ENCODE measurements at places on chromosomes 12 and 14.
A peak's percentile ranks its signal among the peaks of the same experiment; 100 is the strongest.

- DNase-seq: no peak
These were observed 116.8 kb downstream of the WIF1 start for GRCh38 chr12:65004270-65004669.

DNA sequence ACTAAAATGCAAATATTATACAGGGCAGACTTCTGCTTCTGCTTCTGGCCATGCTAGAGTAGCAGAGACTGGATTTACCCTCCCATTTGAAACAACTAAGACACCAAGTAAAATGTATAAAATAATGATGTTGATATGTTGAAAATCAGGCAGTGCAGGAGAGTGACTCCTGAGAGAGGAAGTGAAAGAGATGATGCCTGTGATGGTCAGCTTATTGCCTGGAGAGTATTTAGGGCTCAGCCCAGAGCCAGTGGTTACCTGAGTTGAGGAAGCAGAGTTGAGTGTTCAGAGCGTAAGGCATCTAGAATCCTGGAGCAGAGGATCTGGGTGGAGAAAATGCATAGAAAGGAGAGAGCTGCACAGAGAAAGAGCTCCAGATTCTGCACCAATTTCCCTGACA is 131.8 kb upstream of the C14orf180 start:
- no peak for DNase-seq

- DNase-seq: no peak
These were observed 26.2 kb upstream of the TRAF3 start for GRCh38 chr14:102751088-102751487.

DNA sequence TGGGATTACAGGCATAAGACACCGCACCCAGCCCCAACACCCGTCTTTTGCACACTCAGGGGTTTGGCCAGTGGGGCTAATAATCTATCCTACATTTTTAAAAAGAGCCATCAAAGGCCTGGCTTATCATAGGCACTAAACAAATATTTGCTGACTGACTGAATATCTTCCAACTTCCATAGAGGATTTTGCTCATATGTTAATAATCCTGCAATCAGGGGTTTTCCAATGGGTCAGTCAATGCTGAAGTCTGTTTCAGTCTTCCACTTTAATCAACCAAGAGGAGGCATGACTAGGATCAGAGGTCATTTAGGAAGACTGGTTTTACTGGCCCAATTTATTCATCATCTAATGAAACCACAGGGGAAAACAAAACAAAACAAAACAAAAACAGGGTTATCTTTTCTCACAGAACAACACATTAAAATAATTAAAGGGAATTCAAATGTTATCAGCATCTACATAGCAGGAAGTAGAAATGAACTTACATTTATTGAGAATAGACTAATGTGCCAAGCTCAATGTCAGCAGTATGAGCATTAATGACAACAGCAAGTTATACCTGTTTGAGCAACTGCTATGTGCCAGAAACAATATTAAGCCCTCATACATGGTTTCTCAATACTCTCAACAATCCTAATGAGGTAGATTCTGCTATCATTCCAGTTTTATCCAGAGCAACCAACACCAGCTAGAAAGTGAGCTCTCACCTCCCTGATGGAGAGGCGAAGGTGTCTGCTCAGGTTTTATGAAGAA is 372.2 kb downstream of the EGLN3 start:
- no peak for DNase-seq

- no peak for DNase-seq
These were observed 56.7 kb downstream of the TTC7B start for GRCh38 chr14:90759370-90760077.

- DNase-seq: peak; percentile 81
These were observed at the start of gene PIP4K2C for GRCh38 chr12:57590864-57591781. Gene PIP4K2C, plus strand, starts transcription at chr12:57591192. Its CDS starts 98 bp downstream, at chr12:57591290.

DNA sequence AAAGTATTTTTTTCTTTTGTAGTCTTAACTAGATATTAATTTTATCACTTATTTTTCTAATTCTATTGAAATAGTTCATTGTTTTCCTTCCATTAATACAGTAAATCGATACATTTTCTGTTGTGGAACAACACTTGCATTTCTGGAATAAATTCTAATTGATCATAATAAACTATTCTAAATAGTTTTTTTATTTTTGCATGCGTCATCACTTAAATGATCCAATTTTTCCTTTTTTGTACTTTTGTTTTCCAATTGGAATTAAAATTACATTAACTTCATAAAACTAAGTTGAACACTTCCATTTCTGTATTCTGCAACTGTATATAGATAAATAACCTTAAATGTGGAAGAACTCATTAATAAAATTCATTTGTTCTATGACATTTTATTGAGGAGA is 202.5 kb downstream of the KCNC2 start:
- DNase-seq: no peak

Measured in left ventricle myocardium inferior (tissue), 1 donor.